ENCODE measurements at places on chromosomes 12 and 14.

DNA sequence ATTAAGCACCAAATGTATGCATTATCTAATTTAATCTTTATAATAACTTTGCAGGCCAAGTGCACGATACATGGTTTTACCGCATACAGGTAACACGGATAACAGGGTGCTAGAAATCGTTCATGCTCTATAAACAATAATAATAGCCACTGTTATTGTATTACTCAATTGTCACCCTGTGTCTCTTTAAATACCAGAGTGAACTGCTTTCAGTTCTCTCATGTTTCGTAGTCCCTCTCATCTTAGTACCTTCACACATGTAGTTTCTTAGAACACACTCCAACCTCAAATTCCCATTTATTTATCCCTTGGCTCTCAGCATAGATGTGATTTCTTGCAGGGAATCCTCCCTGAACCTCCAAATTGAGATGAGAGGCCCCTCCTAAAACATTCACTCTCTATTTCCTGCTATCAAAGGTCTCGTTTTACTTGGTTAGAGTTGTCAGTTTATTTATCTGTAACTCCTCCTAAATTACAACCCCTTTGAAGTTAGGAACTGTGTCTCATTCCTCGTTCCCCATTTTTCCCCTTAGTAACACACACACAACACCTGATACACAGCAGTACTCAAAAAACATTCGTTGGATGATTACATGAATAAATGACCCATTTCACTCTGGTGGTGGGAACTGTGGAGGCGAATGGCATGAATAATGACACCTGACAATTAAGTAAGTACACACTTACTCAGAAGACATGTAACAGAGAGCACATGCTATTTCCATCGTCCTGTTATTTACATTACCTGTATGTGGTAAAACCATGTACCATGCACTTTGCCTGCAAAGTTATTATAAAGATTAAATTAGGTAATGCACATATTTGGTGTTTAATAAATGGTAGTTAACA lies 134.6 kb downstream of the BTG1 start:
- no peak for DNase-seq

GRCh38 chr14:98931126-98931525 lies 340.9 kb downstream of the BCL11B start:
- no peak for DNase-seq

DNA sequence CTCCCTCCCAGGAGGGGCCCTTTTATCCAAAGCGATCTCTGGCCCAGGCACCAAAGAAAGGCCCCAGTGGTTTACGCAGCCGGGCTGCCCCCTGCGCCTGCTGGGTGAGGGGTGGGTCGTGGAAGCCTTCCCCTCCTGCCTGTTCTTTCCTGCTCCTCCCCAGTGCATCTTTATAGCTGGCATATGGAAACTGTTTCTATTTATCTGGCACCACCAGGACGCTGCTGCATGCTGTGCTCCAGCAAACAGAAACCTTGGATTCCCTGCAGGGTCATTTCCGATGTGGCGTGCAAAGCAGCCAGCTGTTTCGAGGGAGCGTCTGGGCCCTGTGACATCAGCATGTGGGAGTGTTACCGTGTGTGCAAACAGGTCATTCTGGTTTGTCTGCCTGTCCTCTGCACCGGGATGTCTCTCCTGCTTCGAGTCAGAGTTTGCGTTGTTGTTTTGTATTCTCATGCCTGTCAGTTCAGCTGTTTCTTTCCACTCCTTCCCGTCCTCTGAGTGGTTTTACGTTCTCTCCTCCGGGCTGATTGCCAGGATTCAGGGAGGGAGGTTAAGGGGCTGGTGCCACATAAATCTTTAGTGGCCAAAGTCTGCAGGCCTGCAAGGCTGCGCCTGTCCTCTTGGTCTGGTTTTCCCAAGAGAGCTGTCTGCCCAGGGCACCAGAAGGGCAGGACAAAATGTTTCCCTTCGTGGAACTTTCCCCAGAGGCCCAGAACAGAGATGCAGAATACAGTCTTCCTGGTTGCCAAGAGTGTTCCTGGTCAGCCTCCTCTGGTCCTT lies 24.6 kb downstream of the TPCN1 start:
- DNase-seq, result no peak

DNA sequence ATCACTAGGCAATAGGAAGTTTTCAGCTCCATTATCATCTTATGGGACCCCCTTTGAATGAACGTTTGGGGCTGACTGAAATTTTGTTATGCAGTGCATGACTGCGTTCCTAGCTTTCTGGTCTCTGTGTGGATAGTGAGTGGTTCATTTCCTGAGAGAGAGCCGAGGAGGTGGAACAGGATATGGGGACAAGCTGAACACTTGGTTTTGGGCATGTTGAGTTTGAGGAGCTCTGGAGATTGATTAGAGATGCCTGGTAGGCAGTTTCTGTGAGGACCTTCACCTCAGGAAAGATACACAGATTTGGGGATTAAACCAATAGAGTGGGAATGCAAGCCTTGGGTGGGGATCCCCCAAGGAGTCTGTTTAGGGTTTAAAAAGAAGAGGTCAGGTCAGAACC lies 27.7 kb downstream of the TEAD4 start:
- no peak for DNase-seq

DNA sequence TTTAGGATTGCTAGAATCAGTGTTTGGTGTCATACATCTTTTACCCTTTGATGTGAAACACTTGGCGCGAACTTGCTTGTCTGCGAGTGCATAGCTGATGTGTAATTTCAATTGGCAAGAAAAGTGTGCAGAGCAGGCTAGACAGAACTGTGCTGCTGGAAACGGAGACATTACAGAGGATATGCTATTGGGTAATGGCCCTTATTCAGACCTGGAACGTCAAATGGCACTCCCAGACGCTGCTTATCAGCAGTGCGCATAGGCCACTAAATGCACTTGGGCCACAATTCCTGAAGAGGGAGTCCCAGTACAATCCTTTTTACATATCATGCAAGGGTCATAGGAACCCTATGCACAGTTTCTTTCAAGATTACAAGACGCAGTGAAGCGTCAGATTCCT lies 15.7 kb upstream of the SLC10A1 start:
- no peak for DNase-seq

- no peak for DNase-seq
These were observed 2.7 kb downstream of the JDP2 start for GRCh38 chr14:75430526-75430925.

GRCh38 chr14:66842911-66843512 lies 335.1 kb downstream of the GPHN start:
- DNase-seq, result no peak

- DNase-seq, result no peak
These were observed 11.7 kb upstream of the MMP17 start for GRCh38 chr12:131816495-131816894.

DNA sequence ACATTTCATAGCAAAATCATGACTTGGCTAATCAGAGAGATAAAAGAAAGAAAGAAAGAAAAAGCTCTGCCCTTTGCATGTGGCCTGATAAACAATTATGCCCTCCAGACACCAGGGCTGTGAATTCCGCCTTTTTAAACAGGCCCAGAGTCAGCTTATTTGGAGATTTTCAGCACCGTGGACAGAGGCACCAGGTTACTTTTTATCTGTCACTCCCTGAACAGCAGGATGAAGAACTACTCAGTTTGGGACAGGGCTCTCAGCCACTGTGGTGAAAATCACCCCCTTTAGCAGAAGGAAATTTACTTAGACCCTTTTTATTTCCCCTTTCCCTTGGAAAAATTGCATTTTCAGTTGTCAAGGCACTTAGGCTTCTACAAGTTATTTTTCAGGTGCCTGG lies 359.9 kb downstream of the NRXN3 start:
- no peak for DNase-seq

DNA sequence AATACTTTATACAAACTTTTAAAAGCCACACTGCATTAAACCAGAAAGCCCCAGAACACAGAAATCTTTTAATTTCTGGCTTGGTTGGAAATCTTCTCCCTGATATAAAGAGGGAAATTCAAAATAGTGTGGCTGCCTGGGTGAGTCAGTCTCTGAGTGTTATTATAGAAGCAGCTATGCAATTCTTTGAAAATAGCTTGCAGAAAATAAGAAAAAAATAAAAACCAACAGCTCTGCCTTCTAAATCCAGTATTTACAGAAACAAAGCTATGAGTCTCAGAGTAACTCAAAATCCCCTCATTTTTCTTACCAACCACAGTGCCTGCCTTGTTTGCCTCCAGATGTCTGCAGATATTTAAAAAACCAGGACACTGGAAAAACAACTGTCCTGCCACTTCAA lies 68.6 kb upstream of the FERMT2 start:
- no peak for DNase-seq

DNA sequence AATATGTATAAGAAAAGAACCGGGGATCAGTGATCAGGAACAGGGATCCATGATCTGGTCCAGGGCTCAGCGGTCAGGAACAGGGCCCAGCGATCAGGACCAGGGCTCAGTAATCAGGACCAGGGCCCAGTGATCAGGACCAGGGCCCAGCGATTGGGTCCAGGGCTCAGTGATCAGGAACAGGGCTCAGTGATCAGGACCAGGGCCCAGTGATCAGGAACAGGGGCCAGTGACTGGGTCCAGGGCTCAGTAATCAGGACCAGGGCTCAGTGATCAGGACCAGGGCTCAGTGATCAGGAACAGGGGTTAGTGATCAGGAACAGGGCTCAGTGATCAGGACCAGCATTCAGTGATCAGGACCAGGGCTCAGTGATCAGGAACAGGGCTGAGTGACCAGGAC lies 56.3 kb downstream of the TMEM121 start:
- DNase-seq, result no peak

DNA sequence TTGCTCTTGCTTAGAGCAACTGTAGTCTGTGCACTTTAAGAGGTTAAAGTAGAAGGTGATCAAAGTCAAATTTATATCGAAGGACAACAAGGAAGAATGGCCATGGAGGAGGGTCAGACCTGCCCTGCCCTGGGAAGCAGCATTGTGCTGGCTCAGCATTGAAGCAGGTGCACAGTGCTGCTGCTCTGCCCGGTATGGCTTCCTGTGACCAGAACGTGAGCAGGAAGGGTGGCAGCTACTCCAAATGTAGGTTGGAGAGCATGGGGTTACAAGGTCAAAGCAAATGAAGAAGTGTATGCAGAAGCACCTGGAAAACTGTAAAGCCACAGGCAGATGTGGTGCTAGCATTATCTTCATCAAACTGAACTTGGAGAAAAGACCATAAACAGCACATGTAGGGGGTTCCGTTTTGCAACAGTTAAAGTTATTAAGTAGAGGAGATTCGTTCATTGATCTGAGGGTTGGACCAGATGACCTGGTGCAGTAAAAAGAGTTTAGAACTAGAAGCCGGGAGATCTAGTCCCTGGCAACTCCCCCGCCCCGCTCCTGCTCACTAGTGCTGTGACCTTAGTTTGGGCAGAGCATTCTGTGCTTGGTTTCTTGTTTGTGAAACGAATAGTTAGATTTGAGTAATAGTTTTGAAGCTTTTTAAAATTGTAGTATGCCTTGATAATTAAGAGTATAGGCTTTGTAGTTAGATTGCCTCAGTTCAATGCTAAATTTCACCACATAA lies 84.2 kb downstream of the SCN8A start:
- no peak for DNase-seq

DNA sequence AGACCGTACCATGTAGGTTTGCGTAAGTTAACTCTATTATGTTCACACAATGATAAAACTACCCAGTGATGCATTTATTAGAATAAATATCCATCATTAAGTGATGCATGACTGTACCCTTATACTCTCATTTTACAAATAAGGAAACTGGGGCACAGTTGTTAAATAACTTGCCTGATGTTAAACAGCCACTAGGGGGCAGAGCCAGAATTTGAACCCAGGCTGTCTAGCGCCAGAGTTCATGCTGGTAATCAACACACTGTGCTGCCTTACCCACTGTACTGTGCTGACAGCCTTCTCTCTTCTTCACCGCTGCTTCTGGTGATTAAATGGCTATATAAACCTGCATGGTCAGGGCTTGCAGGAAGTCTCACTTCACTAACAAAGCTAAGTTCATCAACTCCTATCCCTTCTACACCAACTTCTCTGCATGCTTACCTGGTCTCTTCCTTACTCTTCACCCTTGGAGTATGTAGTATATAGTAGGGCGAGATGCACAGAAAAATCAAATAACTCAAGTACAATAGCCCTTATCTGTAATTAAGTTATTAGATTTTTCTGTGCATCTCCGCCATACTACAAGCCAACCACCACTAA lies 43.6 kb upstream of the APPL2 start:
- peak; percentile 52 for DNase-seq

GRCh38 chr12:106673141-106673540 lies 90.3 kb downstream of the RFX4 start:
- DNase-seq, result no peak

DNA sequence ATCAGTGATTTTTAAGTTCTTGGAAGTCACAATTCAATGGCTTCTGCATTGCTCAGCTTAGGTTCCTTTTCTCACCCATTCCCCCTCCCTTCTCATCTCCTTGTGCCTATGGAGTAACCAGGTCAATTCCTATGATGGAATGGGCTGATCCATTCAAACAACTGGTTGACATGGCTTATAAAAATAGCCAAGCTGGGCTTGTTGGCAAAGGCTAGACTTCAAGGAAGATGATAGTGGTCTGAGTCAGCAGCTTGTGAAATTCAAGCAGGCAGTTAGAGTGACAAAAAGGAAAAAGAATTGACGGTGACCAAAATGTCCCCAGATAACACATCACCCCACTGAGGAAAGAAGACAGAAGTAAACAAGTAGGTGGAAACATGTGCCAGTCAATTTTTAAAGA lies 119.9 kb upstream of the PCED1B start:
- DNase-seq, result no peak

GRCh38 chr12:3313675-3314663 lies 177.0 kb upstream of the PRMT8 start:
- peak; percentile 23 for DNase-seq

DNA sequence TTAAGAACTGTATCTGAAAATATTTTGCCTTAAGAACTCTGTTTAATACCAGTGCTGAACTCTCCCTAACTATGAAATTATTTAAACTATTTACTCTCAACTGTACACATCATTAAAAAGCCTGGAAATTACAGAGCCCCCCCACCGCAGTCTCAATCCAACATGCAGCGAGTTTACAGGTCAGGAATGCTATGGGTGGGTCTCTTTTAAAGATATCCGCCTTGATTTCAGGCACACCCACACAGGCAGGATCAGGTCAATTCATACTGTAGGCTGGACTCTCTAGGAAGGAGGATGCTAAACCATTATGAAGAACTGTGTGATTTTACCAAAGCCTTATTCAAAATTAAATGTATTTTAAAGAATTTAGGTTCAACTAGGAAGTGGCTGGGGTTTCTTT lies 16.5 kb downstream of the SPTLC2 start:
- DNase-seq, result no peak

- DNase-seq, result no peak
These were observed 1.8 kb downstream of the PLBD2 start for GRCh38 chr12:113359939-113360748.

DNA sequence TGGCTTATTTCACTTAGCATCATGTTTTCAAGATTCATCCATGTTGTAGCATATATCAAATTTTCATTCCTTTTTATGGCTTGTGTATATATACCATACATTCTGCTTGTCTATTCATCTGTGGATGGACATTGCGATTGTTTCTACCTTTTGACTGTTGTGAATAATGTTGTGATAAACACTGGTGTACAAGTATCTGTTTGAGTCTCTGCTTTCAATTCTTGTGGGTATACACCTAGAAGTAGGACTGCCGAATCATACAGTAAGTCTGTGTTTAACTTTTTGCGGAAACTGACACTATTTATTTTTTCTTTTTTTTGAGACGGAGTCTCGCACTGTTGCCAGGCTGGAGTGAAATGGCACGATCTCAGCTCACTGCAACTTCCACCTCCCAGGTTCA lies 19.6 kb upstream of the RPS6KA5 start:
- no peak for DNase-seq
